Glomerular endothelial cell (primary cell): ENCODE measurements at places on chromosomes 2 and 18. TPM values are rescaled to one million over a fixed set of nuclear protein-coding genes. Genes with fewer than 3 reads are reported as not detected.

DNA sequence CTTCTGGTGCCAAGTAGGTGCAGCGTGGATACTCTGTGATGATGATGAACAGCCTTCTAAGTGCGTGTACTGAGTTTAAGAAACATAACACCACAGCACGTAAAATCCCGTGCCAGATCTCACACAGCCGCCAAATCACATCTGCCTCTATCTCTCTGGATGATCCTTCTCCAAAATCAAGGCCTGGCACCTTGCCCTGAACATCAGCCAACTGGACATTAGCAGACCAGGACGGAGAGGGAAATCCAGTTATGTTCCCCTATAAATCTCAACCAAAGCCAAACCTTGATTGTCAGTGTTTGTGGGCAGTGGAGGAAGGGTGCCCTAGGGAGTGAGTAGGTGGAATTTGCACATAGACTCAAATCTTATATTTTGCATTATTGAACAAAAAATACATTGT lies 164.3 kb downstream of the MIB1 start:
- DNase-seq, result no peak

- no peak for DNase-seq
Observed at GRCh38 chr2:149353421-149353820, 23.0 kb downstream of the LYPD6 start.

DNA sequence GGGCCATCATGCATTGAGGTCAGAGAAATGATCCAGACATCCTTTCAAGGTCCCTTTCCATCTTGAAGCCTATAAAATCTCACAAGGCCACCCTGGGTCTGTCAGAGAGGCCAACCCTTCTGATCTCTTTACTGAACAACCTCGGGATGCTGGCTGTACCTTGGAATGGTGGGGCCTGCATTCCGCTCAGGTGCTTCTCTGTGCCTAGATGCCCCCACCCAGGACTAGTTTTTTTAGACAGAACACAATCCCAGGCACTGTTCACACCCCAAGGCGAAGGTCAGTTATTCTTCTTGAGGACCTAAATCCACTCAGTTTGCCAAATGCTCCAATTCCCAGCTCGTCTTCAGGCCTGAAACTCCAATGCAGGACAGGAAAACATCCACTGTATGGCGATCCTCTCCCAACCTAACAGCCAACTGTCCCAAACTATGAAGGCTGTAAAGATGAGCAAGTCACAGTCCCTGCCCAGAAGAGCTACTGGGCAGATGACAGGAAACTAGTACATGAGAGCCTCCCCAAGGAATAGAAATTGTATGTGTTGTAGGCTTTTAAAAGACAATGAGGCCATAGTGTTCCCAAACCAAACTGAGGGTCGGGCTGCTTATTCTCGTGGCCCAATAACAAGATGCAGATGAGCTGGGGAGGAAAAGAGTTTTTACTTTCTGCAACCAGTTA lies 154.4 kb upstream of the ACAA2 start:
- no peak for DNase-seq

FSIP2 gene
- 0.24 and 0.82 TPM in 2 replicates for total RNA-seq

IL36G gene
- total RNA-seq, result not detected in 2 replicates

DNA sequence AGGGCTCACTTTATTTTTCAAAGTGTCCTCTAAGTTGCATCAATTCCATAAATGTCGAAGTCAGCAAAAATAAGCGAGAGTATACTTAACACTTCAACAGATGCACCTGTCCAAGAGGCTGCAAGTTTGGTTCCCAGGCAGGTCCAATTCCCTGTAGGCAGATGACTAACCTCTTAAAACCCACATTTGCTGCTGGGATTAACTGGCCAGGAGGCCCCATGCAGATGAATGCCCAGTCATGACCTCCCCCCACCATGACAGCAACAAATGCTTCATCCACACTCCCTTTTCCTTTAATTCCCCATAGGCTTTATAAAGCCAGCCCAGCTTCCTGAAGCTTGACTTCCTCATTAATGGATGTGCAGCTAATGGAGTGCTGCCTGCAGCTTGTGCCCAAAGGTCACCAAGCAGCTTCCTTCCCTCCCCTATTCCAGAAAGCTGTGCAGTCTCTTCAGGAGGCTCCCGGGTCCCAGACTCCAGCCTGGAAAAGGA lies 35.7 kb downstream of the REEP1 start:
- no peak for DNase-seq

GRCh38 chr2:10274376-10274775 lies 28.3 kb upstream of the HPCAL1 start:
- DNase-seq, result no peak

DNA sequence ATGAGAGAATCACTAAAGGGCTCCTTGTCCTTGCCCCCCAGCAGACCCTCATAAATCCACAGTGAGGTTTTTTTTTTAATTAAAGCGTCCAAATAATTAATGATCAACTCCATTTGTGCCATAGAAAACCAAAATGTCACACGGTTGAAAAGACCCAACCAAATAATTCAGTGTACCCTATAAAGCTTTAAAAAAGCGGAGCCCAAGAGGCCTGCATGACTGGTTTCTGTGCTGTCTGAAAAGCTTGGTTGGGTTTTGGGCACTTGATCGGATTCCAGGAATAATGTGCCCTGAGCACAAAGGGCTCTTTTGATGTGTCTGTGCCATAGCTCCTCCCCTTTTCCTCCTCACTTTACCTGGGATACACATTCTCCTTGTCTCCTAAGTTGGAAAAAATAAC lies 523.2 kb downstream of the TNS1 start:
- DNase-seq, result no peak

GRCh38 chr2:233480490-233481202 lies 85.9 kb downstream of the USP40 start:
- no peak for DNase-seq
